ENCODE measurements at places on chromosomes 1 and 21. TPM values are rescaled to one million over a fixed set of nuclear protein-coding genes. Genes with fewer than 3 reads are reported as not detected.

GRCh38 chr1:23601135-23601967 is 42.0 kb upstream of the ID3 start:
- DNase-seq = no peak

Gene OR14K1
- not detected for polyA plus RNA-seq

Gene DUSP10
- 3.4 TPM for polyA plus RNA-seq

DNA sequence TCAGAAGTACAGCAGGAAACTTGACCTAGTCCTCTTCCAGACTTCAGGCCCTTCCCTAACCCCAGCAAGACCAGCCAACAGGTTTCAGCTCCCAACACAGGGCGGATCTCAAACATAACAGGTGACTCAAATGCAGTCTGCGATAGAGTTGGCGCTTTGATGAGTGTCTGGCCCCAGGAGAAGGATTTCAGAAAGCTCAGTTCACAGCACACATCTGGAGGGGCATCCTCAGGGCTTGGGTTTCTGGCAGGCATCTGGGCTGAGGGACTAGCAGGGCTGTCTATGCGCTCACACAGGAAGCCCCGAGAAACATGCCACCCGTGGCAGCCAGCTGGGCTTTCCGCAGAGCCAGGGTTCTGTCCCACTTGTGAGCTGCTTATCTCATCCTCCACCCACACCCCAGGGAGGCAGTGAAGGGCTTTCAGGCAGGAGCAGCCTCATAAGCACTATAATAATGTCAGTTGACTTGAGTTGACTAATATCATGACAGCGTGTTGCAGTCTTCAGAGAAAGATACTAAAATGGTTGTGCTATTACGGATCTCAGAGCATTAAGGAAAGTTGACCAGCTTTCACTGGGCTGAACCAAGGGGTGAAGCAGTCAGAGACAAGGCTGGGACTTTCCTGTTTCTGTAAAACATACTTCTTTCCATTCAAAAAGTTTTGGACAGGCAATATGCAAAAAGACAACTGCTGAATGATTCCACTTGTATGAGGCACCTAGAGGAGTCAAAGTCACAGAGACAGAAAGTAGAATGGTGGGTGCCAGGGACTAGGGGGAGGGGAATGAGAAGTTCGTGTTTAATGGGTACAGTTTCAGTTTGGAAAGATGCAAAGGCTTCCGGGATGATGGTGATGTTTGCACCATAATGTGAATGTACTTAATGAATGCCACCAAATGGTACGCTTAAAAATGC is 233.0 kb upstream of the IRF2BP2 start:
- DNase-seq = no peak

DNA sequence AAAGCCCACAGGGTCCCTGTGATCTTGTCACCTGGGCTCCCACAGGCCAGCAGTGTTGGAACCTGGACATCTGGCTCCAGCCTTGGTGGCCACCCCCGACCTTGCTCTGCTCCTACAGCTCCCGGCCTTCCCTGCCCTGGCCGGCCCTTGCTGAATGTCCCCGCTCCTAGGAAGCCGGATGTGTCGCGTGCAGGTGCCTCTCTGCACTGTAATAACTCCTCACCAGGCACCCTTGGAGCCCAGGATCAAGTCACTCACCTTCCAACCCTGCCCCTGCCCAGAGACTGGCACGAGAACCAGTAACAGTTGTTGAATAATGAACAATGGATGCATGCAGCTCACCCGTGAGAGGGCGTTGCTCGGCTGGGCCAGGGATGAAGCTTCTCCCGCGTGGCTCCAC is 12.1 kb downstream of the PDE9A start:
- DNase-seq = no peak

- DNase-seq = no peak
Observed at GRCh38 chr21:38129711-38130110, 127.1 kb upstream of the KCNJ15 start.

Gene S100A9
- polyA plus RNA-seq = 22.1 TPM

DNA sequence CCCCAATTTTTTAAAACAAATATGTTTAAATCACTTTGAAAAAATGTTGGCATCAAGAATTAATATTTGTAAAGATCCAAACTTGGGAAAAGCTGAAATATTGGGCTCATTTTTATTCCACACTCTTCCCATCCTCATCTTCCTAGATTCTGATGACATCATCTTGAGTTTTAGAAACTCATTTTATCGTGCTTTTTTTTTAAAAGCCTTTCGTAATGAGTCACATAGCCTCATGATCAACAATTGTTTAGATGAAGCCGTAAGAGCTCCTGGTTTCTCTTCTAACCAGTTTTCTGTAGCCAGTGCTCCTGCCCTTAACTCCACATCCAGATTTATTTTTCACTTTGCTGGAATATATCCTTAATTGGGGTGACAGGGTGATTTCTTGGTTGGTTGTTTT is 78.6 kb downstream of the POFUT2 start:
- DNase-seq = no peak

DNA sequence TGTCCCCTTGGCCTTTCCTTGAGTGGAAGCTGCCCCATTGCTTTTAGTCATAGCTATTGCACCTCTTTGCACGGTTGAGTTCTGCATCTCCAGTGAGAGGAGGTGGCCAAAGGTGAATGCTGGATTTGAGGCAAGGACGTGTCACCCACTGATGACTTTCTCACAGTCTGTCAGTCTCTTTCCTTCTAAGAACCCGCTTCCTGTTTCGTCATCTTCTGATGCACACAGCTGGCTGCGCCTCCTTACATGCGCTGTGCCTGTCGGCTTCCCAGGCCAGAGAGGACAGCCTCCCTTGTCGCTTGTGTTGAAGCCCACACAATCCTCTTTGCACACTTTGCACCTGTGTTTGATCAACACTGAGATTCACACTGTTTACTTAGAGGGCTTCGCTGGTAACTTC is 41.8 kb upstream of the PWP2 start:
- no peak for DNase-seq

DNA sequence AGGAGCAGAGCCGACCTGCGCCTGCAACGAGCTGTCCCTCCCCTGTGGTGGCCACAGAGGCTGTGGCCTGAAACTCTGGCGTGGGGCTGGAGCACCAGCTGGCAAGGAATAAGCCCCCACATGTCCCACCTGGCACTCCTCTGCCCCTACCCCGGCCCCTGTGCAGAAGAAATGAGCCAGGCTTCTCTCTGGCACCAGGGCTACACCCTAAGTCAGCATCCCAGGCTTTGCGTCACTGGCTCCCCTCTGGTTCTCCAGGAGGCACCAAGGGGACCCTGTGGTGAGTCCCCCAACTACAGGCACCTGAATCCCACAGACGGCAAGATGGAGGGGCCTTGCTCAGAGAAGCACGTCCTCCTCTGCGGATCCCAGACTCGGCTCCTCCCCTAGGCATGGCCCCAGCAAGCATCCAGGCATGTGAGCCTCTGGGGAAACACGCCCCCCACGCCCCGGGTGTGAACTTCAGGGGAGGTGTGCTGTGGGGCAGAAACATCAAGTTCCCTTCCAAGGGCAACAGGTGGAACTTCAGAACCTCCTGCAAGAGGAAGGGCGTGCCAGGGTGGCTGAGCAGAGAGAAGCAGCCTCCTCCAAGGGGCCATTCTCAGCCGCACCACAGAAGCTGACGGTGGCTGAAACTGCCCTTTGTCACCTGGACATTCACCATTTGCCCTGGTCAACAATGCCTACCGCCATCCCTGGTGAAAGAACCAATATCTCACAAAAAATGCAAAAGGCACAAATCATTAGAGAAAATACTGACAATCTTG is 2.9 kb downstream of the KRTAP10-7 start:
- DNase-seq = no peak
